ENCODE measurements at places on chromosomes 4 and X. TPM values are rescaled to one million over a fixed set of nuclear protein-coding genes. Genes with fewer than 3 reads are reported as not detected.

TSR2 gene
- total RNA-seq: 56.5 TPM

SSX4B gene
- not detected for total RNA-seq

FABP2 gene
- not detected for total RNA-seq

P2RY10 gene
- total RNA-seq: not detected

RBM10 gene
- 41.2 TPM for total RNA-seq
